Fibroblast of skin of abdomen (primary cell): ENCODE measurements at places on chromosomes 4 and X.

- DNase-seq: peak; percentile 24
Measured at GRCh38 chr4:142402900-142403299, 443.2 kb downstream of the INPP4B start.

- no peak for DNase-seq
Measured at GRCh38 chr4:1183985-1184773, 11.8 kb upstream of the SPON2 start.

DNA sequence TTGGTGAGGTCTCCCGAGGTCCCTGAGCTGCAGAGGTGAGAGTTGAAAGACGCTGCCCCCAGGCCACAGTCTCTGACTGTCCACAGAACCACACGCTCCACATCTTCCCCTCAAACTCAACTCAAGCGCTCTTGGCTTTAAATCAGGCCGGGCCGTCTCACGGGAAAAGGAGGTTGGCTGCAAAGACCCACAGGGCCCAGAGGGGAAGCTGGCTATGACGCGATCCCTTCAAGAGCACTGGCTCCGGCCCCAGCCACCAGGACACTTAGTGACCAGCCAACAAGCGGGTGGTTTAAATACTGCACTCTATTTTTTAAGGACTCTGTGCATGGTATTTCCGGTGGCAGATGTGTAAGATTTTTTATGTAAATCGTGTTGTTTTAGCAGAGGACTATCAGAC lies 19.9 kb downstream of the LRPAP1 start:
- no peak for DNase-seq

GRCh38 chr4:41189076-41189475 lies 25.3 kb downstream of the APBB2 start:
- no peak for DNase-seq

- peak; percentile 51 for DNase-seq
Measured at GRCh38 chr4:38046727-38047489, 86.7 kb downstream of the PTTG2 start.

- DNase-seq: no peak
Measured at GRCh38 chr4:97134456-97134855, 1008.8 kb downstream of the STPG2 start.

DNA sequence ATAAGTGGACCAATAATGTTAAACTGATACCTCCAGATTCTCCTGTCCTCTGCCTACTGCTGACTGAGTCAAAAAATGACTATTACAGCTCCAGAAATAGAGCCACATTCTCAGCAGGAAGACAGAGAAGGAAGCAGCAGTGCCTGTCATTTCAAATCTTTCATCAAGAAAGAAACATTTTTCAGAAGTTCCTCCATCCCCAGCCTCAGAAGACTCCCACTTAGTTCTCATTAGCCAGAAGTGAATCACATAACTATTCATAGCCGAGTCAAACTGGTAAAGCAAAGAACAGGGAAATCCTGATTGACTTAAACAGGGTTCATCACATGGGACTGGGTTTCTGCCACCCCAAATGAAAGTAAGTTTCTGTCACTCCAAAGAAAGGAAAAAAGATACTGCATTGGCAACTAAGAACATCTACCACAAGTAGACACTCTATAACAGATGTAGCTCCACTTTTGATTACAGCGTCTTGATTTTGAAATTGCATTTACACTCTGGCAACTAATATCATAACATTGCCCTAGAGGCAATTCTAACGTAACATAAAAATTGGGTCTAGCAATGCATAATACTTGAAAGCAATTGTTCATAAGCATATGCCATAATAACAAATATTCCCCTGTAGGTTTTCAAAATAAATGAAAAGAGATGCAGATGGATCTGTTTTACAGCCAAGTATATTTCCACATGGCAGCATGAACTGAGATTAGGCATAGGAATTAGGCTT lies 599.8 kb downstream of the GALNTL6 start:
- DNase-seq: no peak

DNA sequence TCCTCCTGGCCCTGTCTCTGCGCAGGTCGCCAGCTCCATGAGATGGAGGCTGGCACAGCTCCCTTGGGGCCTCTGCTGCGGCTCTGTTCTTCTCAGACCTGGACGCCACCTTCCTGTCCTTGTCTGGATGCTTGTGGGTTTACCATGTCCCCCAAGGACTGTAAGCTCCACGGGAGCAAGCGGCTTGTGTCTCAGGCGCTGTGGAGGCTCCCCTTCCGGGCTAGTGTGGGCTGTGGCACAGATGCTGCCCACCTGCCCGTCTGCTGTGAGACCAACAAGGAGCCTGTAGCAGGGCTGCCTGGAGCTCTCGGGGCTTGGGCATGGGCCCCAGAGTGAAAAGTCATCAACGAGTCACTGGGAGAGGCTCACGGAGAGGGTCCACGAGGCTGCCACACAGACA lies 25.2 kb downstream of the NAT8L start:
- no peak for DNase-seq

DNA sequence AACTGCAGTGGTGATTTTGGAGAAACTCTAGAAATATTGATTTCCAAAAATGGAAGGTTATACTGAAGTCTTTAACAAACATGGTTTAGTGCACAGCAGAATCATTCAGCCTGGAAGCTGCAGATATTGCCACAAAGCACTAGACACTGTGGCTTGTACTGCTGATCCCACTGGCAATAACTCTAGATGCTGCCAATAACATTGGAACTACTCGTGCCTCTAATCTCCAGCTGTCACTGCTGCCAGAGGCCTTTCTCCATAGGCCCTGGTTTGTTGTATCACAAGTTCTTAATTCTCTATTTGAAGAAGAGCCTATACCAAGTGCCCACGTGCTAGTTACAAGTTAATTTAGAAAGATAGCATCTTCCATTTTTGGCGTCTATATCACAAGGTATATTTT lies 19.3 kb downstream of the DMP1 start:
- DNase-seq: no peak

DNA sequence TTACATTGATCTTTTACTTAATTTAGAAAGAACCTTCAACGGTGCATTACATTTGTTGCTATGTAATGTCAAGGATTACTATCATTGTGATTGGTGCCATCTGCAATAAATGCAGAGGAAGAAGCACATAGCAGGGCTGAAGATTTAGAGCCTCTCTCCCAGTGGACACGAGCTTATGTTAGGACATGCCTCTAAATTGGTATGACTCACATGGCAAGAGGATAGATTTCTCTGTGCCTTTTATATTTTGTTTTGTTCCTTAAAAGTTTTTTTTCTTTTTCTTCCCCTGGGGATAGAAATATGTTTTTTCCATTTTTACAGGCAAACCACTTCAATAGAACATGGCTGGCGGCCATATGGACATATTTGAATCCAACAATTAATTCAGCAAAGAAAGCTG lies 205.0 kb upstream of the HAND2 start:
- DNase-seq: peak; percentile 44

- DNase-seq: no peak
Measured at GRCh38 chr4:66959207-66959606, 586.1 kb downstream of the CENPC start.

- peak; percentile 51 for DNase-seq
Measured at GRCh38 chrX:122500556-122500955, 683.5 kb upstream of the GRIA3 start.

DNA sequence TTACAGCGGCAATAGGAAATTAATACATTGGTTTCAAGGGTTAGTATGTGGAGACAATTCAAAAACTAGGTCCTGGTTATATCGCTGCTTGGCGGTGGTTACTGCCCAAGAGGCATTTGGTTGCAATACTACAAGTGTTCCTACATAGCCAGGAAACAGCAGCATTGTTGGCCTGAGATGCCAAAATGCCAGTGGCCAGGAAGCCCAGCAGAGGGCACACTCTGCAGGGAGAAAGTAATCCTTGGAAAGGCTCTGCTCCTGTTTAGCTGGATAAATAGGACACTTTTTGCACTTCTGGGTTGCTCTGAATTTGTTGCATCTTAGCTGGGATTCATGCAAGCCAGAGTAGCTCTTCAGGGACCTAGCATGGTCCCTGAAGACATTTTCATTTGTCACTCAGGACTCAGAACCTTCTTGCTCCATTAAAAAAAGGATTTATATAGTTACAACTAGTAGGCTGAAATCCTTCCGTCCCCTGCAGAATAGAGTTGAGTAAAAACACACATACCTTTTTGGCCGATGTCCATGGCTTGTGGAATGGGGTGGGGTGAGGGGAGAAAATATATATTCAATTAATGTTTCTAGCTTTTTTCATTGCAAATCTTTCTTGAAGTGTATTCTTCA lies 8.1 kb upstream of the GPR119 start:
- DNase-seq: peak; percentile 44

- DNase-seq: no peak
Measured at GRCh38 chrX:867966-868647, 237.5 kb downstream of the SHOX start.
